ENCODE measurements at places on chromosomes 1 and 21.
A peak's percentile ranks its signal among the peaks of the same experiment; 100 is the strongest.

DNA sequence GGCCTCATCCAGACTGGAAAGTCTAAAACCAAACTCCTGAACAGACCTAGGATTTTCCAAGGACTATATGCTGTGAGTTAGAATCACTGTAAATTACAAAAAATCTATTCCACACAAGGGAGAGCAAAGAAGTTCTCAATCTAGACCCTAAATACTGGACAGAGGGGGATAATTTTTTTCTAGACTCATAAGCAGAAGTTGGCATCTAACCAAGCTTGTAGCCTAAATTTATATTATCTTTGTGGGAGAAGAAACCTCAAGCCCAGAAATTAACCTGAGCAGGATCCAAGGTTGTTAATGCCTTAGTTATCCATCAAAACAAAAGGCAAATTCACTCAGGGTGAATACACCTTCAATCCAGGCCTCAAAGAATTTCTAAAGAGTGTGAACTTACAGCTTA lies 290.2 kb downstream of the SMYD3 start:
- DNase-seq, result no peak

DNA sequence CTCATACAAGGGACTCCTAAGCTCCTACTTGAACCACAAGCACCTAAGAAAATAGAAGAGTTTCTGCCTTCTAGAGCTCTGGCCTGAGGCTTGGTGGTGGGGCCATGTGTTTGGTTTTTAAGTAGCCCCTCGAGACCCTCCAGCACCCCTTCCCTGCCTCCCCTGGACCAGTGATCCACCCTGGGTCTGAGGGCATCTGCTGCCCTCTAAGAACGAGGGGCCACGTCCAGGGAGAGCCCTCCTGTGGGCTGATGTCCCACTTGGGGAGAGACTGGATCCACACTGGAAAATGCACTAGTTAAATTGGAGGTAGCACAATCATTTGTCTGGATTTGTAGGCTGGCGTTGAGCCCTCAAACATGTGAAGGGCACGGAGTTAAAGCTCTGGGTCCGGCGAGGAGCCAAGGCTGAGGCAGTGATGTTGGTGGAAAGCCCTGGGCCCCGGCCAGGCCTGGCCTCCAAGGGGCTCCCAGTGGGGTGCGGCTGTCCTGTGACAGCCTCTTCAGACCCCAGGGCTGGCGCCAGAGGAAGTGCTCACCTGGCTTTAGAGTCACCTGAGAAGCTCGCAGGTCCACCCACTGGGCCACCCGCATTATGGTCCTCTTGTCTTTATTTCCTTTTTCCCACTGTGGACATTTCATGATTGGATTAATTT lies 65.2 kb downstream of the SLC37A1 start:
- DNase-seq, result no peak

DNA sequence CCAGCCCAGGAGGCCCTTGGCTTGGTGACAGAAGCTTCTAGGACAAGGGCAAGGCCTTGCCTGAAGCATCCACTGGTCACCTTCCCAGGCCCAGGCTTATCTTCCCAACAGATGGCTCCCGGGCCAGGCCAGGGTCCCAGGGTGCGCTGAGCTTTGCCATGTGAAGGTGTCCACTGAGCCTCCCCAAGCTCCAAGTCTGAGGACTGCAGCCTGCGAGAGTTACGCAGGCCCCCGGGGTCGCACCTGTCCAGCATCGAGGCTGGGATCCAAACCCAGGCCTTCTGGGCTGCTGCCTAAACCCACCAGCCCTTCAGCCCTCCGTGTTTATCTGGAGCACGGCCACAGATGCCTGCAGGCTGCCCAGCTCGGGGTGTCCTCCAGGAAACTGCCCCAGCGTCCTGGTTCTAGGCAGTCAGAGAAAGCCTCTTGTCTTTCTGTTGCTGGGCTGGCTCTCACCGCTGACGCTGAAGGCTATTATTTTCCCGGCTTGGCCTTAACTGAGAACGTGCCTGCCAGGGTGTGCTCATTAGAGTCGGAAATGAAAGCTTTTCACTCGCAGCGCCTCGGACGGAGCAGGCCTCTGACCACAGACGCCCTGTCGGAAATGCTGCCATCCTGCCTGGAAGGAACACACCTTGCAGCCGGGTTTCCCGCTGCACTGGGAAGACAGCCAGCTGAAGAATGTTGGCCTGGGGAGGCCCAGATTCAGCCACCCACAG lies 71.4 kb downstream of the MEGF6 start:
- DNase-seq, result no peak

DNA sequence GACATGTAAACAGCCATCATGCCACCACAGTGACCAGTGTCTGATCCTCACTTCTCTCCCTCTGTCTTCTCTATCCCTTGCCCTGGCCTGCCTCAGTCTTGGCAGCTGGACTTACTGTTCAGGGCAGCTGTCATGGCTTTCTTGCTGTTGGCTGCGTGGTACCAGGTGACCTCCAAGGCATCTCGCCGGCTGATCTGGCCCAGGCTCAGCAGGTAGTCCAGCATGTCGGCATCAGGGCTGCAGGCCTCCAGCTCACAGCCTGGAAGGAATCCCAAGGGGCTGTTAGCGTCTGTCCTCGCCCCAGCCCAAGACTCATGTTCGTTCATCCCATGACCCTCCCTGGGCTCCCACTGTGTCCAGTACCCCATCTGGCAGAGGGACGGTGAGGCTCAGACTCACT lies 3.6 kb downstream of the FAM151A start:
- DNase-seq, result no peak

DNA sequence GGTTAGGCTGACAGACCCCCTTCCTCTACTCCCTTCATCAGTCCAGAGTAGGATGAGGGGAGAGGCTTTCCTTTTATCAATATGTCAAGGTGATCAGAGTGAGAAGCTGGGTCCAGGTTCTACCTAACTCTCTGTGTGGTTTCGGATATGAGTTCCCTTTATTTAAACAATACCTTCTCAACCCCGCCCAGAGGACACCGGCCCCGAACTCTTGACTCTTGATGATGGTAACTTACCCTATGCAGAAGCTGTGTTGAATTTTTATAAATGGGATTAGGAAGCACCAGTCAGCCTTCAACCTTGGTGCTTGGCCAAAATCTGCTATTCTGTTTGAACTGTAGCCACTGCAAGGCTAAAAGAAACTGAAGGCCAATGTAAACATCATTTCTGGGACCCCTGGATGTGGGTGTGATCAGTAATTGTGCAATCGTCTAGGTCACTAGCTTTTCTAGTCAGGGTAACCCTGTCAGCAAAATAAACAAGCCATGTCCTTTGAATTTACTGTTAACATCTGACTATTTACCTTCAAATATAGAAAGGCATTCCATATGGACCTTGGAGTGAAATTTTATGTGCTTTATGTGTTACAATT lies 398.3 kb downstream of the SEC16B start:
- no peak for DNase-seq

DNA sequence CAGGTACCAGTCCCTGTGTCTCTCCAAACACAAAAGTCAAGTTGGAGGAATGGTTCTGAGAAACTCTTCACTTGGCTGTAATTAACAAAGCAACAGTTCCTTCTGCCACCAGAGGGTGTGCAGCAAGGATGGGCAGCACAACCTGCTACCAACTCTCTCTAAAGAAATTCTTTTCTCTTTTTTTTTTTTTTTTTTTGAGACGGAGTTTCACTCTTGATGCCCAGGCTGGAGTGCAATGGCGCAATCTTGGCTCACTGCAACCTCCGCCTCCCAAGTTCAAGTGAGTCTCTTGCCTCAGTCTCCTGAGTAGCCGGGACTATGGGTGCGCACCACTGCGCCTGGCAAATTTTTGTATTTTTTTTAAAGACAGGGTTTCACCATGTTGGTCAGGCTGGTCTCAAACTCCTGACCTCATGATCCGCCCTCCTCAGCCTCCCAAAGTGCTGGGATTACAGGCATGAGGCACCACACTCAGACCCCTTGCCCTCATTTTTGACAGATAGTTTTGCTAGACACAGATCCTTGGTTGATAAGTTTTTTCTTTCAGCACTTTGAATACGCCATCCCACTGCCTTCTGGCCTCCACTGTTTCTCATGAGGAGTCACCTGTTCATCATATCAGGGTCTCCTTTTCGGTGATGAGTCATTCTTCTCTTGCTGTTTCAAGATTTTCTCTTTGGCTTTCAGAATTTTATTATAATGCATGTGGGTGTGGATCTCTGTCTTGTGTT lies 12.1 kb upstream of the DEGS1 start:
- no peak for DNase-seq

GRCh38 chr1:193058529-193059281 lies 455 bp downstream of the UCHL5 start:
- no peak for DNase-seq

DNA sequence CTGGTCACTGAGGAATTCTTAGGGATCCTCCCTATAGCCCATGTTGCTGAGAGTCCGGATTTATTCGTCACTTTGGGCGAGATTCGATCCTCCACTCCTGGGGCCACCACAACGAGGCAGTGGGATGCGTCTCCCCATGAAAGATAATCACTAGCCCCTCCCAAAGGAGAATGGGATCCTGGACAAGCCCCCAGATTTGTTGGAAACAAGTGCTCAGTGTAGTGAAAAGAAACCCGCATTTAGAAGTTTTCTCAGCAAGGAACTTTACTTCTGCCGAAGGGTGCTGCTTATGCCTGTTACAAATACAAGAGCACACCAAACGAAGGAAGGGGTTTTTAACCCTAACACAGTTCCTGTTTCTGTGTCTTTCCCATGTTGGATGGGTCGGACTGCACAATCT lies 83.3 kb downstream of the ZFYVE9 start:
- no peak for DNase-seq

GRCh38 chr1:91876040-91876470 lies 9.9 kb downstream of the TGFBR3 start:
- DNase-seq, result no peak

DNA sequence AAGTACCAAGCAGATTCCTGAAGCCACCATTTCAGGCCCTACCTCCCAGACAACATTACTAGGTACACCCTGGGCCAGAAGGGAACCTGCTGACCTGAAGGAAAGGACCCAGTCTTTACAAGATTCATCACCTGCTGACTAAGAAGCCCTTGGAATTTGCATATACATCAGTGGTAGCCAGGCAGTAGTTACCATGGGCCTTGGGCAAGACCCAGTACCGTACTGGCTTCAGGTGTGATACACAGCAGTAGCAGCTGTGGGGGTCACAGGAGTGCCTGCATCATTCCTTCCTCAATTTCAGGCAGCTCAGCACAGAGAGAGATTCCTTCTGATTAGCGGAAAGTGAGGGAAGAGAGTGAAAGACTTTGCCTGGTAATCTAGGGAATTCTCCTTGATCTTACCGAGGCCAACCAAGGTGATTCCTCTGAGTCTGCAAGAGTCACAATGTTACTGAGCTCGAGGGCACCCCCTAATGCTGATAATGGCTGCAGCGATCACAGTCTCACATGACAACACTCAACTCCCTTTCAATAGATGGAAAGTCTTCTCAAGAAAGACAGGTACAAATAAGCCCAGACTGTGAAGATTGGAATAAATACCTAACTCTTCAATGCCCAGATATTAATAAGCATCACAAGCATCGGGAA lies 22.0 kb upstream of the UHMK1 start:
- DNase-seq, result no peak

- DNase-seq, result no peak
Observed at GRCh38 chr1:15966081-15966955, 9.6 kb downstream of the ZBTB17 start.

DNA sequence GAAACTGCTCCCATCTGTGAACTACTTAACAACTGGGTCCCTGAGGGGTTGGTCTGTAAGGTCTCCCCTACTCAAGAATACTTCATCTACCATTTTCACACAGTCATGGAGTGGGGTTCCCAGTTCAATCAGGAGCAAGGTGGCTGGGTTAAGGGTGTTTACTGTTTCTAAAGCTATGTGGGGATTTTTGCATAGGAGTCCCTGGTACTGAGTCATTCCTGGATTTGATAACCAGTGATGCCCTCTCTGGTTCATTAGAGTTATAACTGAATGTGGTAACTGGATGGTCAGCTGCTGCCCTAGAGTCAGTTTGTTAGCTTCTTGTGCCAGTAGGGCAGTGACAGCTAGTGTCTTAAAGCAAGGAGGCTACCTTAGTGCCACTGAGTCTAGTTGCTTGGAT lies 29.4 kb upstream of the KCNJ15 start:
- no peak for DNase-seq

DNA sequence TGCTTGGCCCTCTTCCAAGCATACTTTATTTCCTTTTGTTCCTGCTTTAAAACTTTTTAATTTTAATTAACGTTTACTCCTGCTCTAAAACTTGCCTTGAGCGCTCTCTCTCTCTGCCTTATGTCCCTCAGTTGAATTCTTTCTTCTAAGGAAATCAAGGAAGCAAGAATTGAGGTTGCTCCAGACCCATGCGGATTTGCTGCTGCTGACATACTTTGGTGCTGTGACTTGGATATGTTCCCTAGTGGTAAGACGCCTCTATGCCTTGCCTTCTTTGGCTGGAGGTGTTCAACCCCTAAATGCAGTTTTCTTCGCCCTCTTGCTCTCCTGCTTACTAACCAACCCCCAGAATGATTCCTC lies 148.1 kb downstream of the ADSS2 start:
- DNase-seq, result no peak

GRCh38 chr1:57329937-57330336 lies 93.9 kb downstream of the DAB1 start:
- DNase-seq, result peak; percentile 8

- no peak for DNase-seq
Observed at GRCh38 chr1:26533951-26534509, 4.5 kb downstream of the RPS6KA1 start.

- DNase-seq, result peak; percentile 8
Observed at GRCh38 chr1:157274698-157275534, 136.7 kb upstream of the ETV3 start.

DNA sequence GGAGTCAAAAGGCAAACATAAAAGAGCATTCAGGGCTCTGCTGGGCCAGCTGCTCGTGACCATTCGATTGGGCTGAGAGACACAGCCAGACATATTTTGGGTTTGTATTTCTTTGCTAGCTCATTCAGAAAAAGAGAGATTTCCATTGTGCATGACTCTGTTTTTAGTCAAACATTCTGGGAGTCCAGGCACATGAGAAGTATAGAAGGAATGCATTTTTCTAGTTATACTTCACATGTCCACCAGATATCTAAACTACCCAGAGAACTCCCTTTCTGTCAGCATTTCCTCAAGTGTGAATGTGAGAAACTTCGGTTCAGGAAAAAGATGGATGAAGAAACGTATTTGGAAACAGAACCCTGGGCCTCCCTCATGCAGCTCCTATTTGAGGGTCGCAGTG lies 6.3 kb upstream of the KCNE1 start:
- no peak for DNase-seq

Measured in GM04504 (cell line).